ENCODE measurements at places on chromosomes 16 and 17.
A peak's percentile ranks its signal among the peaks of the same experiment; 100 is the strongest.

DNA sequence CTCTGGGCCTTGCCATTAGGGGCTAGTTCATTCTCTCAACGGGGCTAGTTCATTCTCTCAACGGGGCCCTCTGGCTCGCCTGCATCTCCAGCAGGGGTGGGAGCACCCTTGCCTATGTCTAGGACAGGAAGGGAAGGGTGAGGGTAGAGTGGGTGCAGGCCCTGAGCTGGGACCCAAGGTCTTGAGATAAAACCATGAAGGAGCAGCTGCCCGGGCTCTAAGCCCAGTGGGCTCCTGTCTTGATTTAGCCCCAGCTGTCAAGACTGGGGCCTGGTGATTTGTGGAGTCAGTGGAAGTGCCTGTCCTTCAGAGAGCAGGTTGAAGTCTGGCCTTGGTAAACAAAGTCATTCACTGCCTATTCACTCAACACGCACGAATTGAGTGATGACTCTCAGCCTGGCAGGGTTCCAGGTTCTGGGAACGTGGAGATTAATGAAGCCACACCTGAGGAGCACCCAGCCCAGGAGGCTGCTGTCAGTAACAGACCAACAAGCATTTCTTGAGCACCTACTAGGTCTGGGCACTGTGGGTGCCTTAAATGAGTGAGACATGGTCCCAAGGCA is 35.4 kb downstream of the WNT3 start:
- DNase-seq: no peak

GRCh38 chr17:67390646-67391361 is 13.7 kb downstream of the PITPNC1 start:
- DNase-seq: peak; percentile 63

DNA sequence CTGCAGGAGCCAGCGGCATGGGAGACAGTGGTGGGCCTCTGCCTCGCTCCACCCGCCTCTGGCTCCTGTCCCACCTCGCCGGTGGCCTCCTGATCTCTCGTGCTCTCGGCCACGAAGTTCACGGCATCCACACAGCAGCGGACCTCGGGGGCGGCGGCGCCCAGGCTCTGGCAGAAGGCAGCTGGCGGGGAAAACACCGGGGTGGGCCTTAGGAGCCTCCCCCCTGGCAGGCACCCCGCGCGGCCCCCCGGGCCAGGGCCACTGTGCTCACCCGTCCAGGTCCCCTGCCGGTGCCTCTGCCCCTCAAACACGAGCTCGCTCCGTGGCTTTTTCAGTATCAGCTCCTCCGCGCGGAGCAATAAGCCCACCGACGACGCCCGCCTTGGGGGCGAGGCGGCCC is 409 bp upstream of the C17orf107 start:
- DNase-seq: no peak

GRCh38 chr17:67477687-67478086 is 100.6 kb downstream of the PITPNC1 start:
- no peak for DNase-seq

- DNase-seq: no peak
Observed at GRCh38 chr17:29905086-29905878, 24.7 kb downstream of the SSH2 start.

All from femur (tissue), 1 donor.